ENCODE measurements at places on chromosomes 12 and 14.

DNA sequence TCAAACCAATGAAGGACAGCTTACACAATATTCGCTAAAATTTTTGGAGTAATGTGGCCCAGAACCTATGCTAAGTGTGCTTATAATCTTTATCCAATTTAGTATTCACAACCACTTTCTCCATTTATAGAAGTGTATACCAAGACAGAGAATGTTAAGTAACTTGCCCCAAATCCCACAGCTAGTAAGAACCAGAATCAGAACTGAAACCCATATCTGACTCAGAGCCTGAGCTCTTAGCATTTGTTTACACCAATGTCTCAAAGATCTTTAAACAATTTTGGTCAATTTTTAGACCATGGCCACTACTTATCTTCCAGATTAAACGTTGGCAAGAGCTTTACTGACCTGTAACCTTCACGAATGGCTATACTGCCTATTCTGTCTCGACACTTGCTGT is 53.0 kb downstream of the PAPLN start:
- no peak for DNase-seq

- DNase-seq, result no peak
Observed at GRCh38 chr12:97275728-97276590, 186.6 kb upstream of the RMST start.

GRCh38 chr12:14422516-14423230 is 57.2 kb downstream of the ATF7IP start:
- DNase-seq, result no peak

GRCh38 chr14:105854600-105855245 is 328.3 kb downstream of the TMEM121 start:
- DNase-seq, result no peak

DNA sequence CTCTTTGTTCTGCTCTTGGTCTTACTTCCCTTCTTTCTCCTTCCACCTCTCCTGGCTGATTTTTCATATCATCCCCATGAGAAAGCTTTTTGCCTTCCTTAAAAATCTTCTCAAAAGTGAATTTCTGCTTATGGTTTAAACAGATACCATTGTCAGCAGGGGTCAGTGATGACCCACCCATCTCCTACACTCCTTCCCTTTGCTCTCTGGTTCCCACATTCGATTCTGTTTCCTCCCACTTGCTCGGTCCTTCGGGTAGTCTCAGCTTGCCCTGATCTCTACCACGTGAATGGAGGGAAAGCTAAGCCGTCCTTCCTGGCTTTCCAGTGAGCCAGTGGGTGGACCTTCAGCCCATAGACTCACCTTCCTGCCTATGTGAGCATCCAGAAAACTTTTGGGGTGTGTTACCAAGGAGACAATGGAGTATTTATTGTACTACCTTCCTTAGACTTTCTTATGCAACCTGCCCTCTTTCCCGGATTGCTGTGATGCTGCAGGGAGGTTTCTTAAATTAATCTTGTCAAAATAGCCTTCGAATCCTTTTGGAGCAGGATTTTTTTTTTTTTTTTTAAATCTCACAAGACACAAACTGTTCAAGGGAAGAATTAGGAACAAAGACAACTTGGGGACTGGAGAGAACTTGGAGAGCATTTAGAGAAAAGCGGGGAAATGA is 306.3 kb downstream of the CACNA1C start:
- DNase-seq, result no peak

- DNase-seq, result no peak
Observed at GRCh38 chr12:102483466-102483865, 3.1 kb upstream of the IGF1 start.

GRCh38 chr14:74475678-74476077 is 17.4 kb downstream of the NPC2 start:
- DNase-seq, result peak; percentile 78

GRCh38 chr14:54653712-54654469 is 87.0 kb downstream of the SAMD4A start:
- DNase-seq, result peak; percentile 72

DNA sequence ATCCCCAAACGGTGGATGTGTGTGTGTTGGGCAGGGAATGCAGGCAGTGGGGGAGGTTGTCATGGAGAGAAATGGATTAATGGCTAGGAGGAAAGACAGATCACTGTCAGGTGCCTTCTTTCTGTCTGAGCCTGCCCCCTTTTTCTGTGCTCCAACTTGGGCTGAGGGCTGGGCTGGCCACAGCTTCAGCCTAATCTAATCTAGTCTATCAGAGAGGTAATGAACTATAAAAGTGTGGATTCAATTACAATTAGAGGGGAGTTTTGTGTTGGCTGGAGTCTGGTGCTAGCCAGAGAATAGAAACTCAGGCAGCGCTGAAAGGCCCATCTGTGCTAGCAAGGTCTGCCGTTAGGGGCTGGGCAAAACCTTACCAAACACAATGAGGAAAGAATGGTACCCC is 41.2 kb downstream of the NEUROD4 start:
- DNase-seq, result no peak

DNA sequence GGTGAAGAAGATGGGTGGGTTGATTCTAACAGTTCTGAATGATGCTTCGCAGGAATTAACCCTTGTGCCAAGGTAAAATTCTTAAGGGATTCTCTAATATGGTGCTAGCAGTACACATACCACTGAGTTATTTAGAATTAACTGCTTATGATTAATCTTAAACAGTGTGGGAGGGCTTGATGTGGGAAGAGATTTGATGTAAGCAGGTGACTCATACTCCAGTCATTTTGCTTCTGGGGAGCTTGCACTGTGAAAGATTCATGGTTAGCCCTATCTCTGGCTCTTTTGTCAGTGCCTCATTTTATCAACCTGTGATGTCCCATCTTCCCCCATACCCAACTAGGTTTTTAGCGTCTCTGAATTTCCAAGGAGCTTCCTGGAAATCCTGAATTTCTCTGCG is 83.8 kb downstream of the NRXN3 start:
- no peak for DNase-seq

DNA sequence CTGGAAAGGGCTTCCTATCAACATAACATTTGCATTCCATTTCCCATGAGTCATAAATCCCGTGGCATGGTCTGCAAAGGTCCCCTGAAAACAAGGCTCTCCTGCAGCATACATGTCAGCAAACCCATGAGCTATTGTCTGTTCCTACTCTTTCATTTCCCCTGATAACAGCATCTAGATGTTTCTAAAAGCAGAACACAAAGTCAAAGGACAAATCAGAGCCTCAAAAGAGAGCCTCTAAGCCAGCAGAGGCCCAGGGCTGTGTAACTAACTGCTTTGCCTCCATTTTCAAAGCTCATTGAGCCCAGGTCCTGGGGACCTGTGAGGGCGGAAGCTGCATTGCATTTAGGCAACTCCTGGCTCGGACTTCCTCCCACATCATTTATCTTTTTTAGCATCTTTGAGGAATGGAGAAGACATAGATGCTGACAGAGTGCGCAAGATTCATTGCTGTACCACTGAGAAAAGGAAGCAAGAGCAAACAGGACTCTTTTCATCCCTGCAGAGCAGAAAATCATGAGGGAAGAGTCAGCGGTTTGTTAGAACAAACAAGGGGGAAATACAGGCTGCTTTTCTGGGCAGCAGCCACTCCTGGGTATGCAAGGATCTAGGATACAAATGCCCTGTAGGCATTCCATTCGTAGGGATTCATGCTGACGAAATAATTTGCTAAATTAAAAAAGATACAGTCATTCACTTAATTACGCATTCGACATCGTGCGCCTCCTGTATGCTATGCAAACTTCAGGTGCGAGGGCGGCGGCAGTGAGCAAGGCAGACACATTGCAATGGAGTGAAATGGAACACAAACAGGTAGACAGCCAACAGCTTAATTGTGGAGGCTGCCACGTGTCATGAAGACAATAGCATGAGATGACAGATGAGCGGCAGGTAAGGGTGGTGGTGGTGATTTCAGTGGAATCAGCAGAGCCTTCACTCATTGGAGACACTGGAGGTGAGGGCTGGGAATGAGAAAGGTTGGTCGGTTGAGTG is 131.0 kb downstream of the TMEM132D start:
- no peak for DNase-seq

GRCh38 chr14:34228650-34228976 is 233.4 kb downstream of the SPTSSA start:
- no peak for DNase-seq
